ENCODE measurements at places on chromosomes 5 and 9.

GRCh38 chr9:70688704-70689103, 274.2 kb upstream of the KLF9 start:
- DNase-seq: no peak

DNA sequence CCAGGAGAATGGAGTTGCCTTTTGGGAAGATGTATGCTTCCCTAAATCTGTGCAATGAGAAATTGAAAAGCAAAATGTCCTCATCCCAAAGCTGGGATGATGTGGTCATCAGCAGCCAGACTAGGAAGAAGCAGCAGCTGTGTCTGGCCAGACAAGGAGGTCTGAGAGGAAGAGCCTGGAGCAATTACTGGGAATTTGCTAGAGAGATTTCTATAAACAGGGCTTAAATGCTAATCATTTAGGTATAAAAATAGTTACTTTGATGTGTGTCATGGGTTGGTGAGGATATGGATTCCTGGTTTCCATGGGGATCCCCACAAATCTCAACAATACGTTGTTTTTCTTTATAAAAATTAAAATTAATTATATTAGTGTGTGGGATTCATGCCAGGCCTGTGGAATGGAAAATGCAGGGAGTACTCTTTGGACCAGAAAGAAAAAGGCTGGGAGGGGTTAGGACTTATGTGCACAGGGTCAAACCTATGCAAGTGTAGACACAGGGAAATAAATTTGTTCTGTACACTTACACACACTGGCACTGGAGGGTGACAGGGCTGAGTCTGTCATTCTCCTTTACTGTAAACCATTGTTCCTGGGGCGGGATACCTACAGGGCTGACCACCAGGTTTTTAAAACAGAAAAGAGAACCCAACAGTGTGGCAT, 58.7 kb upstream of the TRPC7 start:
- DNase-seq: no peak

DNA sequence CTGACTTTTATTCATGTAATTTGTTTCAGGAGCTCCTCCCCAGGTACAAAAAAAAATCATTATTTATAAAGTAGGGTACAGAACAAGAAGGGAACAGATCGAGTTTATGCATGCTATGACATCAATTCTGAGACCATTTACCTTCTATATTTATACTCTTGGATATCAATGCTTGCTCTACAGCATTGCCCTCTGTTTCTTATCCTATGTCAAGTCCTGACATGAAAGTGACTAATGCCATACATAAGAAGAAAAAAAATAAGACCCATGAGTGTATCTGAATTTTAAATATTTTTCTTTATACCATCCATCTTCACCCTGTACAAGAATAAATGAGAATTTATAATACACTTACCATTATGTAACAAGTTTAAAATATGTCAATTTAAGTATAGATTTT, 2016.3 kb upstream of the CDH9 start:
- DNase-seq: no peak

DNA sequence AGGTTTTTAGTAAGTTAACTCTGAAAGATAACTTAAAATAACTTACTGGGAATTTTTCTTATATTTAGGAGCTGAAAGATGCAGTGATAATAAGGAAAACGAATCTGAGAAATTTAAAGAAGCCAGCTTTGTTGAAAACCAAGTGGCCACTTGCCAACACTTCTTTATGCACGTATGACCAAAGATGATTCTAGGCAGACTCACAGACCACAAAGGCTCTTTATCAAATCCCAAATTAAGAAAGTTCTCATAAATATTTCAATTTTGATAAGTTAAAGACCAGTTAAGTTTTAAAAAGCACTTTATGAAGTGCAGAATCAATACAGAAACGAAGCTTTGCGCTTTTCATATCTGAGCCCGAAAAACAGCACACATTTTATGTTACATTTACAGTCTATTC, 1.5 kb downstream of the AFF4 start:
- no peak for DNase-seq

DNA sequence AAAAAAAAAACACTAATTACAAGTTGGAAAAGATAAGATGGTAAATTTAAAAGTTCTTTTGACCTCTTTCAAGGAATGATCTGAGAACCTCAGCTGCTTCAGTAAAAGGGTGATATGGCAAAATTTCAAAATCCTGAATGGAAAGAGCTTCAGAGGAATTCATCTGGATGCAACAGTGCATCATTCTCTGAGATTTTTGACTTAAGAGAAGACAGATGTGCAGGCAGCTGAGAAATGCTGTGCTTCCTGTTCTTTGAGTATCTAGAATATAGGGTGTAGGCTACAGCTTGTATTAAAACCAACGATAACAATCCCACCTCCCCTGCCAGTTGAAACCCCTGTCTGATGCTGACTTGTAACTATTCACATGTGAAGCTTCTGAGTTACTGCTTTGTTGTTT, 6.2 kb downstream of the FRMPD1 start:
- no peak for DNase-seq

DNA sequence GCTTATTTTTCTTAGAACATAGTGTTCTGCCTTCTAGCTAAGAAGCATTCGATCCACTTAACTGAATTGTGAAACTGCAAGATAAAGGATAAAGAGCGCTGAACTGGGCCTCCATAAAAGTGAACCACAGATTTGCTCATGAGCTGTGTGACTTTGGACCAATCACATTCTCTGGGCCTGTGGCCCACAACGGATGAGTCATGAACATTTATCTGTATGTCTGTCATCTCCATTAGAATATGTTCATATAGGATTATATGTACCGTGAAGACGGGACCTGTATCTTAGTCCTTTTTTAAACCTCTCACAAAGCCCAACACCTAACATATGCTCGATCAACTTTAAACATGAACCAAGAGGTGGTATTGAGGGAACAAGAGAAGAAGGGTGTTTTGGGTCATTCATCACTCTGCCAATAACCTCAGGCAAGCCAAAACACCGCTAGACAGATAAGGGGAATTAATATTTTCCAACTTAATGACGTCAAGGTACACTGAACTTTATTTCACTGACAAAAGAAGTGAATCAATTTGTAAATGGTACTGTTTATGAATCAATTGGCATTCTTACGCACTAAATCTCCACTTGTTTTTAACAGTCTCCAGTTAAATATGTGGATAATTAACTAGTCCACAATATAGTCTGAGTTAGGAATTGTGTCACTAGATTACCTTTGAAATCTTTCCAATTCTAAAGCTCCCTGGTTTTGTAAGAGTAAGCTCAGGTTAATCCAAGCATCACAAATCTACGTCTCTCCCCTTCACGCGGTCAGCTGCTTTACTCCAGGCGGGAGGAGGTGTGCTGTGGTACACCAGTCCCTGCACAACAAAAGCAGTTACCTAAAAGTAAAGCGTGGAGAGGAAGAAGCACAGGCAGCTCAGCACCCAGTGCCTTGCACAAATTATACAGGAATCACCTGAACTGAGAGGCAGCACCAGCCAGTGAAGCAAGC, 1.6 kb downstream of the TMEM245 start:
- DNase-seq: no peak

GRCh38 chr5:107601076-107601475, 69.7 kb downstream of the EFNA5 start:
- no peak for DNase-seq

DNA sequence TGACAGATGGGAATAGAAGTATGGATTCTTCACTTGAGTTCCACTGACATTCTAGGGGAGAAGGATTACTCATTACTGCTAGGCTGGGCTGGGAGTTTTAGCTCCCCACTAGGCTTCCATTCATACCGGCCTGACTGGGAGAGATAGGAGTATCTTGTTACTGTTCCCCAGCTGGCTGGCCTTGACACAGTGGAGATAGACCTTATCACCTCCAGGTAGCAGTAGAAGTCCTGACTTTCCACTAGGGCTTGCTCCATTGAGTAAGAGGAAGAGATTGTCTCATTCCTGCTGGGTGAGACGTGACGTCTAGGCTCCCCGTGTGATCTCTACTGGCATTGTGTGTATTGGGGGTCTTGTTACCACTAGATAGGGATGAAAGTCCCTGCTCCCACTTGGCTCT, 156.4 kb downstream of the CACNA1B start:
- no peak for DNase-seq

DNA sequence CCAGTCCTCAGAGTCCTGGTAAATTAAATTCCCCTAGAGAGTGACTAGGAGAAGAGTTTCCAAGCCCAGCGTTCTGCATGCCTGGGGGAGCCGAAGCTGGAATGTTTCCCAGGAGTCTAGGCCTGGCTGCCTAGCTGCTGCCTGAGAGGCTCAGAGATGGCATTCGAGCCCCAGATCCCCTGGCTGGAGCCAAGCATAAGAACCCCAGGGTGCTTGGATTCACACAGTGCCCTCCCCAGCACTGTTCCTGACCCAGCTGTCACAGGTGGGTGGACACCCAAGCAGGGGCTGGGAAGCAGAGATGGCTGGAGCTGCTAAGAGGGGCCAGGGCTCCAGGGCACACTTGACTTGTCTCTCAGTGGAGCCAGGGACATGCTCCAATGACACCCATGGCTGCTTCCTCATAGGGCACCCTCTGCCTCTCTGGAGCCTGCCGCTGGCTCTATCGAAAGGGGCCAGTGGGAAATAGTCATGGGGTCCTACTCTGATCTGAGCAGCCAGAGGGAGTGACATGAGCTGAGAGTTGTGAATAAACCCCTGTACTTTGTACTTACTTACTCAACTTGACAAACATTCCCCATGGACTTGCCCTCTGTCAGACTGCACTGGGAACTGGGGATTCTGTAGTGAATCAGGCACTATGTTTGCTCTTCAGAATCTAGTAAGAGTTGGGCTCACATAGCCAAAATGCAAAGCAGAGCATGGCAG, 62.6 kb upstream of the XPA start:
- no peak for DNase-seq

DNA sequence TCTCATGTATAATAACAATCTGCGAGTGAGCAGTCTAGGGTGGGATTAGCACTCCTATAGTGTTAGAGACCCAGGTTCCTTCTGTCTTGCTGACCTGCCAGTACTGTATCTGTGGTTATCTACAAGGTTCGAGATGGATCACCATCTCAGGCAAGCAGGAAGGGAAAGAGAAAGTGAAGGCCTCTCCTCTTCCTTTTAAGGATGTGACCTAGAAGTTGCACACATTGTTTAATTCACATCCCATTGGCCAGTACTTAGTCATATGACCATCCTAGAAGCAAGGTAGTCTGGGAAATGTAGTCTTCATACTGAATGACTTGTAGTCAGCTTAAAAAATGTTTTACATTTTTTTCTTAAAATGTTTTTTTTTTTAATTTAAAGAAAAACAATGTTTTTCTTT, 168.6 kb downstream of the CARTPT start:
- no peak for DNase-seq

- DNase-seq: no peak
These were observed 87.6 kb downstream of the MAP1B start for GRCh38 chr5:72194846-72195245.

DNA sequence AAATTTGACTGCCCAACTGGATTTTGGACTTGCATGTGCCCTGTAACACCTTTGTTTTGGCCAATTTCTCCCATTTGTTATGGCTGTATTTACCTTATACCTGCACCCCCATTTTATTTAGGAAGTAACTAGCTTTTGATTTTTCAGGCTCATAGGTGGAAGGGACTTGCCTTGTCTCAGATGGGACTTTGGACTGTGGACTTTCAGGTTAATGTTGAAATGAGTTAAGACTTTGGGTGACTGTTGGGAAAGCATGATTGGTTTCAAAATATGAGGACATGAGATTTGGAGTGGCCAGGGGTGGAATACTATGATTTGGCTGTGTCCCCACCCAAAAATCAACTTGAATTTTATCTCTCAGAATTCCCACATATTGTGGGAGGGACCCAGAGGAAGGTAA, 490.2 kb downstream of the PRR16 start:
- no peak for DNase-seq

DNA sequence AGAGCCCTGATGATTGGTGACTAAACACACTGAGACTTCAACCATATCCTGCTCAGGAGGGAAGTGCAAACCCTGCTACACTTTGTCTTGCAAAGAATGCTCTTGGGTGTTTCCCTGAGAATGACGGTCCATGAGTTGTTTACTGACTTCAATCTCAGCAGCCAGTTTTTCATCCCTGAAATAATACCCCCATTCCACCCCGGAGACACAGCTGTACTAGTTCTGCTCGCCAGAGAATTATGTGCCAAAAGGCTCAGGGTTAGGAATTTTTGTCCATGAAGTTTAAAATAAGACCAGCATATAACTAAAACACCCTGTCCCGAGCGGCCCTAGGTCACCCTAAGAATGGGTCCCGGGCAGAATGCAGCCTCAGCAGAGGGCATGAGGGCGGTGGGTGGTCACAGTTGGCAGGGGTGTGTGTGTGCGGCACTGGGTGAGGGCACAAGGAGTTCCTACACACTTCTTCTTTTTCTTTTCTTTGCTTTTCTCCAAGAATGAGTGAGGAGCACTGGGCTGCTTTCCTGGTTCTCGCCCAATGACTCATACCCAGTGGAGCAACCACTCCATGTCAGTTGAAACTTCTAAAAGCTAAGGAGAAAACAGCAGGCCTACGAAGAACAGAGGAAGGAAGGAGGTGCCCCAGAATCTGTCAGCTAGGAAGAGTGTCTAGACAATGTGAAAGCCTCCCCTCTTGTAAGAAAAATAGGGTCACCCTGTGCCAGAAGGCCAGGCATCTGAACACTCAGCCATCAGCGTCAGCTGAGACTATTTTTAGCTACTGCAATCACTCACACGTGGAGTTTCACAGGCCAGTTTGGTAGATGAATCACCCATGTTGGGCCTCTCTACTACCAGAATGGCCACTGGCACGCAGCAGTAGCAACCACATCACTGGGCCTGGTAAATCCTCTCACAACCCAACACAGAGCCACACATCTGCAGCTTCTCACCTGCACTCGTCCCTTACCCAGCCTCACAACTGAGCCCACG, 105.9 kb downstream of the DPYSL3 start:
- no peak for DNase-seq

DNA sequence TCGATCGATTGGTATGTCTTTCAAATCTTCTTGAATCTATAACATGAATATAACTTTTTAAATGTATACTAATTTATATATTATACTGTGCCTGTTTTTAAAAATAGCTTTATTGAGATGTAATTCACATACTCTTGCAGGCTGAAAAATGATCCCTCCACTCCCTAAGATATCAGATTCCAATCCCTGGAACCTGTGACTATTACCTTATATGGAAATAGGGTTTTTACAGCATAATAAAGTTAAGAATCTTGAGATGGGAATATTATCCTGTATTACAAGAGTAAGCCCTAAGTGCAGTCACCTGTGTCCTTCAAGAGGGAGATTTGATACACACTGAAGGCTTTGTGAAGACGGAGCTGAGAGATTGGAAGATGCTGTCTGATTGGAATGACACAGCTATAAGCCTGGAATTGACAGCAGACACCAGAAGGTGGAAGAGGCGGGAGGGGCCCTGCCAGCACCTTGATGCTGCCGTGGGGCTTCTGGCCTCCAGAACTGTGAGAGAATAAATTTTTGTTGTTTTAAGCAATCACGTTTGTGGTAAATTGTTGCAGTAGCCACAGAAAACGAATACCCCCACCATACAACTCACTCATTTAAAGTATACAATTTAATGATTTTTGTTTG, 161.3 kb downstream of the RMI1 start:
- DNase-seq: no peak

Measured in left lung (tissue), 14 donors.